Kidney capillary endothelial cell (primary cell): ENCODE measurements at places on chromosomes 7 and 10.
A peak's percentile ranks its signal among the peaks of the same experiment; 100 is the strongest.

GRCh38 chr7:155959894-155960293, 147.6 kb upstream of the SHH start:
- DNase-seq = no peak

DNA sequence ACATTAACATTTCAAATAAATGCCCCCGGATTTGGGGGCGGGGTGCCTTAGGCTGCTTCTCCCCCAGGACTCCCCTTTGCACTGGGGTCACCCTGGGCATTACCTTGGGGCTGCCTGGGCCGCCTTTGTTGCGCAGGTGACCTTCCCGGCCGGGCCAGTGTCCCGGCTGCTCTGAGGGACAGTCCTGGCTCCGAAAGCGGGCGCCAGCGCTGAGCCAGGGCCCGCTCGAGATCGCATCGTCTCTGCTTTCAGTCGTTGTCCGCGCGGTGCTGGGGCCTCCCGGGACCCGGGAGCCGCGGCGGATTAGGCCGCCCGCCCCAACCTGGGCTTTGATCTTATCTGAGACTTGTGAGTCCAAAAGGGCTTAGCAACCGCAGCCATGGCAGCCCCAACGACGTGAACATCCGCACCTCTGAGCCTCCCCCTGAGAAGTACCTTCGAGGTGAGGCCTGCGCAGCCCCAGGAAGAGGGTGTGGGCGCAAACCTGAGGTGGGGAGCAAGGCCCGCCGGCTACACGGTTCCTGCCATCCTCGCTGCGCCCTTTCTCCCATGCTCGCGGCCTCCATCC, 14.8 kb upstream of the WAPL start:
- DNase-seq = no peak

- DNase-seq = no peak
Measured at GRCh38 chr10:102660888-102661657, 16.8 kb downstream of the TRIM8 start.

GRCh38 chr7:155789001-155789725, 23.1 kb downstream of the SHH start:
- DNase-seq = no peak

DNA sequence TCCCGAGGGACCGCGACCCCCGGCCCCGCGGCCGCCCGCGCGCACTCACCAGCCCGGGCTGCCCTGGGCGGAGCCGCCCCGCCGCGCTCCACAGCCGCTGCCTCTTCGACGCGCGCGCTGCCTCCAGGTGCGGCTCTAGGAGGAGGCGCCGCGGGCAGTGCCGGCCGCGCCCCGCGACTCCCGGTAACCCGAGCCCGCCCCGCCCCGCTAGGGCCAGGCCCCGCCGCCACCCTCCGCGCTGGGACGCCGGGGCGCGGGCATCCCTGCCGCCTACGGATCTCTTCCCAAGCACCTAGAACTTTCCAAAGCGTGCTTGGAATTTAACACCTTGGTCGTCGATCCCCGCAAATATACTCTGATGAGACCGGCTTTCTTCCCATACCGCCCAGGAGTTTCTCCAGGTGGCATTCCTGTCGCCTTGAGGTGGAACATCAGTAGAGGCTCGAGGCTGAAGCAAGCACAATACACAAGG, at the start of gene SLC26A5:
Gene SLC26A5 (minus strand): TSS at position 159 of the 472 bp plus-strand sequence. CDS start 24,693 bp downstream, outside the sequence.
- no peak for DNase-seq

- peak; percentile 97 for DNase-seq
Measured at GRCh38 chr7:102439963-102440795, 6.8 kb downstream of the ORAI2 start.

GRCh38 chr10:42996588-42996987, 80.3 kb upstream of the RET start:
- no peak for DNase-seq

DNA sequence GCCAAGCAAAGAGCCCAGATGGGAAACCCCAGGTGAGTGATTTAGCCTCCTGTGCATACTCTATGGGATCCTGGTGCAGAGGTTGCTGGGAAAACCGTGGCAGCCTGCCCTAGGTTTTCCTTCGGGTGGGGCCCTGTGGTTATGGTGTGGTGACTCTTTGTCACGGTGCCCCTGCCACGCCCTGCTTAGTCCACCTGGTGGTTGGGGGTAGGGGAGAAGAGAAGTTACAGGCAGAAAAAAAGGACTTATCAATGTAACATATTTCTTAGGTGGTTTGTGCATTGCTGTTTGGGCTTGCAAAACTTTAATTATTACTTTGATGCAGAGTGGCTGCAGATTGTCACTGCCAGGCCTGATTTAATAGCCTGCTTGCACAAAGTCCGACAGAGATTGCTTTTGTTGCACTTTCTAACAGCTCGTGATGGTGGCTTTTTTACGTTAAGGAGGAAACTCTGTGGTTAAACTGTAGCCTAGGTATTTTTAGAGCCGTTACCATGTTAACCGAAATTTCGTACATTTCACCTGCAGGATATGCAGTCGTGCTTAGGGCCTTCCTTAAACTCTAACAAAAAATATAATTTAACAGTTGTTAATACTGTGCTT, 197.4 kb downstream of the RNLS start:
- no peak for DNase-seq

GRCh38 chr10:70492786-70493659, 14.5 kb downstream of the PALD1 start:
- no peak for DNase-seq

- no peak for DNase-seq
Measured at GRCh38 chr10:109893386-109893785, 29.9 kb downstream of the XPNPEP1 start.

DNA sequence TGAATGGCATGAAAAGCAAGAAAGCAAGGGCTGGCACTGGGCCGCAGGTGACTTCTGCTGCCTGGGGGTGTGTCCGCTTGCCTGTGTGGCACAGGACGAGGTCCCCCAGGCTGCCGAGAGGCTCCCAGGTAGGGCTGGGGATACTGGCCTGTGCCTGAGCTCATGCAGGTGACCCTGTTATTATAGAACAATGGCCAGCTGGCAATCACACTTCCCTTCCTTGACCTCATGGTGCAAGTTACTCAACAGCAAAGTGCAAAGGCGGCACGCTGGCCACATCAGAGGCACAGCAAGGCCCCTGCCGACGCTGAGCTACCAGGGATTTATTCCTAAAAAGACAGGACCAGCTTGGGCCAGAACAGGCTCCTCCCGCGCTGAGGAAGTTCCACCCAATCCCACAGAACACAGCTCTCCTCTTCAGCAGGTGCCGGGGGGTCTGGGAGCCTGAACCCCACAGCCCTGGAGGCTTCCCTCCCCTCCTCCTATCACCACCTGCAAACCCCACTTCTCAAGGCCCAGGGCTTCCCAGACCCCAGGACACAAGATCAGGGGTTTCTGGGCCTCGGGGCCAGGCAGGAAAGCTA, 1.4 kb upstream of the ADAM8 start:
- no peak for DNase-seq

DNA sequence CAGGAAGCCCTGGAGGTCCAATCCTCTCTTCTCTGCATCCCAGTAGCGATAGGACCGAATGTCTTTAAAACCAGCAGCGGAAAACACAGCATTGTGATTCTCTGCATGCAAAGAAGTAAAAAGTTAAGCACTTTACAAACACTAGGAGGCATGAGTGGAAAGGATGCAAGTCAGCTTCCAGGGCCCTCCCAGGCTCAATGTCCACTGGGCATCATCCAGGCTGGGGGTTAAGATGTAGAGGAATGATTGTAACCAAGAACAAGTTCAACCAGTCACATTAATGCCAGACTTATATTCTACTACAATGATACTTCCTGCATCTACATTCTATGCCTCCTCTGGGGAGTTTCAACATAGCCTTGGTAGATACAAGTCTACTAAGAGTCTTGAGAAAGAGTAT, 24.3 kb downstream of the GOT1 start:
- no peak for DNase-seq

GRCh38 chr7:87317691-87318245, 27.7 kb upstream of the CROT start:
- DNase-seq = no peak

- no peak for DNase-seq
Measured at GRCh38 chr10:8035006-8035640, 19.4 kb upstream of the GATA3 start.

DNA sequence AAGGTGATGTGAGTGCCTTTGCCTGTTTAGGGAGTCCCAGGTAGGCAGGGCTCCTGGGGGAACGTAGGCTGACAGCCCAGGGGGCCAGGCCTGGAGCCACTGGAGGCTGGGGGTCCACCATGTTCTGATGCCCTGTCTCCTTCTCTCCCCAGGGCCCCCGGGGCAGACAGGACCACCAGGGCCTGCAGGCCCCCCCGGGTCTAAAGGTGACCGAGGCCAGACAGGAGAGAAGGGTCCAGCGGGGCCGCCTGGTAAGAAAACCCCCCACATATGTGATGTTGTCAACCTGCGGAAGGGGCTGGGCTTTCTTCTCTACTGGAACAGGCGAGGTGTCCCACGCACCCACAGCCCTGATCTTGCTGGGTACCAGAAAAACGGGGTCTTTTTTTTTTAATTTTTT, 85.2 kb downstream of the MYL10 start:
- no peak for DNase-seq

DNA sequence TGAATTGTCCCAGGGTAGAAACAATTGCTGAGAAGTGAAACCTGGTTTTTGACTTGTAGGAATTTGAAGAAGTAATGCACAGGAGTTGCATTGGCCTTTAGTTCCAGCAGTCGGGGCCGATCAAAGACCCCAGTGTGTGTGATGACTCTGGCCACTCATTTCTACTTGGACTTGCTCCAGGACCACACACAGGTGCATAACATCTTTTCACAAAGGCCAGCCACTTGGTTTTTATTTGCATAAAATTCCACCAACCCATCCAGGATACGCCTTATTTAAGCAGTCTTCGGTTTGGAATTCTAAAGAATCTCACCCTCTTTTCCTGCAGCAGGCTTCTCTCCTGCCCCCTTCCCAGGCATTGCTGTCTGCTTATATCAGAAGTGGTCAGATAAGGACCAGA, 162.0 kb upstream of the HABP2 start:
- DNase-seq = no peak

DNA sequence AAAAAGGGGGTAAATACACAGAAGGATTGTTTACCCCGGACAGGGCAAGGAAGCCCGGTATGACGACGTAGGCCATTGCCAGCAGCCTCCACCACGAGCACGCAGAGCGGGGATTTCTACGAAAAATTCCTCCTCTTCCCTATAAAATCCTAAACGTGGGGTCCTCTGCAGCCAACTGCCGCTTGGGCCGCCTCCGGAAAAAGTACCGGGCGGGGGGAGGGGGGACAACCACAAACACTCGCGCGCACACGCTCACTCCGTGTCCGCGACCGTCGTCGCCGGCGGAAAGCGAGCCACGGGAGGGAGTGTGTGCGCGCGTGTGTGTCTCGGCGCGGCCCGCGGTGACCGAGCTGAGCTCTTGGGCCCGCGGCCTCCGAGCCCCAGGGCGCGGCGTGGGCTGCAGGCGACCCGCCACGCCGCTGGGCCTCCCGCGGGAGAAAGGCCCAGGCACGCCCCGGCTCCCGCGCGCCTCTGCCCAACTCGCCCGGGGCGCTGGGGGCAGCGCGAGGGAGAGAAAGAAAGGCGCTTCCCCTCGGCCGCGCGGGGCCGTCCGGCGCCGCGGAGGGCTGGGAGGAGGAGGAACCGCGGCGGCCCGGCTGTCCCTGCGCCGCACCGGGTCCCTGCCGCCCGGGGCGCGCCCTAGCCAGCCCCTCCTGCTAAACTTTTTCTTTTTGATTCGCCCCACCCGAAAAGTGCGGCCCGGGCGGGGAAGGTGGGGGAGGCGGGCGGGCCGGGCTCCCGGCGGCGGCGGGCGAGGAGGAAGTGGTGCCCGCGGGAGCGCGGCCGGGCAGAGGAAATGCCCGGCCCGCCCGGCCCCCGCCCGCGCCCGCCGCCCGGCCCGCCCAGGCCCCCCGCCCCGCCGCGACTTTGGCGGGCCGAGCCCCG, 1.5 kb downstream of the CTBP2 start:
- peak; percentile 21 for DNase-seq

- DNase-seq = no peak
Measured at GRCh38 chr10:118310822-118311221, 31.3 kb downstream of the FAM204A start.

GRCh38 chr10:102153093-102153620, 968 bp downstream of the NOLC1 start:
- DNase-seq = no peak

DNA sequence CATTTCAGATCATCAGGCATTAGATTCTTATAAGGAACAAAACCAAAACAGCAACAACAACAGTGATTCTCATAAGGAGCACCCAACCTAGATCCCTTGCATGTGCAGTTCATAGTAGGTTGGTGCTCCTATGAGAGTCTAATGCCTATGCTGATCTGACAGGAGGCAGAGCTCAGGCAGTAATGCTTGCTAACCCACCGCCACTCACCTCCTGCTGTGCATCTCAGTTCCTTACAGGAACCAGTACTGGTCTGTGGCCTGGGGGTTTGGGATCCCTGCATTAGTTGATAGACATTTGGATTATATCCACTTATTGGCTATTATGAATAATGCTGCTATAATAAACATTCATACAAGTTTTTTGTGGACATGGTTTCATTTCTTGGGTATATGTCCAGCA, 14.0 kb downstream of the MKLN1 start:
- DNase-seq = no peak

GRCh38 chr10:132803416-132804210, 17.7 kb upstream of the NKX6-2 start:
- no peak for DNase-seq

GRCh38 chr7:126804604-126805003, 448.1 kb downstream of the GRM8 start:
- no peak for DNase-seq

GRCh38 chr10:97763947-97764346, 7.9 kb downstream of the SFRP5 start:
- DNase-seq = no peak

DNA sequence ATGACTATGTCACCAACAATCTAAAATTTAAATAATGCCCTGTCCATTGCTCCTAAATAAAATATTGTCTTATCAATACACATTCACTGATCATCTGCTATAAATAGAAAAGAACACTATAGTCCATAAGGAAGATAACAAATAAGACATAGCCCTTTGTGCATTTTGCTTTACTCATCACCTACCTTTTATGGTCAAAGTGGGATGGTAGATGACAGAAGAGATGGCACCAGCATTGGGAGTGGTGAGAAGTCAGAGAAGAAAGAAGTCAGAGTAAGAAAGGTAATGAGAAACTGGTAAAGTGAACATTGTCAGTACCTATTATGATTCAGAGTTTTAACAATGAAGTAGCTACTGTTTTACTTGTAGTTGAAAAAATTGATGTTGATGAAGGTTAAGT, 31.1 kb downstream of the SEMA3E start:
- DNase-seq = no peak

DNA sequence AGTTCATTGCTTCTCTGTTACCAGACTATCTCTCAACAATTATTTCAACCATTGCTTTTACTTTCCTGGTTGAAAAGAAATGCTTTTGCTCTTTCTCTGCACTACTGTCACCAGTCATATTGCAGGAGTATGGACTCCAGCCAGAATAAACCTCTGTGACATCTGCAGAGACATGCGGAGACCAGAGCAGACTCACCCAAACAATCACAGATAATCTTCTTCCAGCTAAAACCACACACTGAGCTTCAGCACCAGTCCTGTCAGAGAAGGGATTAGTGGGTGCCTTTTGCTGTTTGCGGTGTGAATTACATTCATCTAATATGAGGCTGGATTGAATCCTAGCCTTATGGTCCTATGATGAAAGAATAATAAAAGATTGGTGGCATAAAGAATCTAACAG, 258.6 kb downstream of the CNTNAP2 start:
- no peak for DNase-seq
